HFFc6 (cell line): ENCODE measurements at places on chromosomes 4 and X.

GRCh38 chrX:20521222-20521621 lies 254.5 kb upstream of the RPS6KA3 start:
- DNase-seq = peak; percentile 44

GRCh38 chrX:109600237-109600651 lies 24.7 kb downstream of the KCNE5 start:
- no peak for DNase-seq

DNA sequence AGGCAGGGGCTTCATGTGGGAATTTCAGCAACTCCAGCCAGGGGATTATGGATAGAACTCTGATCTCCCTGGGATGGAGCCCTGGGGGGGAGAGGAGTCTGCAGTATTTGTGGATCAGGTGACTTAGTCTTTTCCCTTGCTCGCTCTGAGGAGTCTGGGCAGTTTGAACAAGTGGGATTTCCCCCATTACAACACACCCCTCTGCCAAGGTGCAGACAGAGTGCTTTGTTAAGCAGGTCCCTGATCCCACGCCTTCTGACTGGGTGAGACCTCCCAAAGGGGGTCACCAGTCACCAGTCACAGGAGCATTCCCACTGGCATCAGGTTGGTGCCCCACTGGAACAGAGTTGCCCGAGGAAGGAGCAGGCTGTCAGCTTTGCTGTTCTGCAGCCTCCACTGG lies 123.9 kb downstream of the LHFPL1 start:
- no peak for DNase-seq

DNA sequence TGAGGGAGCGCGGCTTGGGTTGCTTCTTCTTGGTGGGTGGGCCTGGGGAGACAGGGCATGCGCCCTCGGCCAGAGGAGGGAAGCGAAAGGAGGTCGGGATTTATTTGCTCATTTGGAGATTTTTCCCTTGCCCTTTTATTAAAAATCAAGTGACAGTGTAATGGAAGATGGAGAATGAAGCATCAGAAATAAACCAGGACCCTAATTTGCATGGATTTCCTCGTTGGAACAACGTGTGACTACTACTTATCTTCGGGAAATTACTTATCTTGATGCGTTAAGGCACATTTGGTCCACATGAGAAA lies 709 bp upstream of the CLOCK start:
- DNase-seq = no peak

GRCh38 chrX:19629541-19629940 lies 114.2 kb upstream of the MAP3K15 start:
- DNase-seq = no peak

- DNase-seq = no peak
Observed at GRCh38 chr4:116899561-116899960, 185.8 kb downstream of the TRAM1L1 start.
